ENCODE measurements at places on chromosomes 2 and 18.

- DNase-seq = no peak
Measured at GRCh38 chr2:10273215-10274175, 29.2 kb upstream of the HPCAL1 start.

DNA sequence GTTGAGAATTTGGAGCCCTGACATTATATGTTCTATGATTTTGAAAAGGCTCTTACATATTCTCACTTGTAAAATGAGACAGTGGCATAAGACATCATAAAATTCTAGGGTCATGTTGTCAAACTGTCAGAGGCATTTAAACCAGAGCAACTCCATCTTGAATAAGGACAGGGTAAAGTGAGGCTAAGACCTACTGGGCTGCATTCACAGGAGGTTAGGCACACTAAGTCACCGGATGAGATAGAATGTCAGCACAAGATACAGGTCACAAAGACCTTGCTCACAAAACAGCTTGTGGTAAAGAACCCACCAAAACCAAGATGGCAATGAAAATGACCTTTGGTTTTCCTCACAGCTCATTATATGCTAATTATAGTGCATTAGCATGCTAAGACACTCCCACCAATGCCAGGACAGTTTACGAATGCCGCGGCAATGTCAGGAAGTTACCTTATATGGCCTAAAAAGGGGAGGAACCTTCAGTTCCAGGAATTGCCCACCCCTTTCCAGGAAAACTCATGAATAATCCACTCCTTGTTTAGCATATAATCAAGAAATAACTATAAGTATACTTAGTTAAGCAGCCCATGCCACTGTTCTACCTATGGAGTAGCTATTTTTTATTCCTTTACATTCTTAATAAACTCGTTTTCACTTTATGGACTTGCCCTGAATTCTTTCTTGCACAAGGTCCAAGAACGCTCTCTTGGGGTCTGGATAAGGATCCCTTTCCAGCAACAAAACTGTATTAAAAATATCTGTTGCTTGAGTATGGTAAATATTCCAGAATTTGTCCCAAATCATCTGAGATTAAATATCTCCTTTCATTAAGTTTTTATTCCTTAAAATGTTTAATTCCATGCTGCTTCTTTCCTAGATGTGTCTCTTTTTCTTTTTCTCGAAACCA, 406.4 kb downstream of the METTL4 start:
- DNase-seq = no peak

GRCh38 chr2:887639-888038, 63.0 kb upstream of the SNTG2 start:
- no peak for DNase-seq

- peak; percentile 7 for DNase-seq
Measured at GRCh38 chr2:69946351-69947324, 14.8 kb downstream of the ASPRV1 start.

DNA sequence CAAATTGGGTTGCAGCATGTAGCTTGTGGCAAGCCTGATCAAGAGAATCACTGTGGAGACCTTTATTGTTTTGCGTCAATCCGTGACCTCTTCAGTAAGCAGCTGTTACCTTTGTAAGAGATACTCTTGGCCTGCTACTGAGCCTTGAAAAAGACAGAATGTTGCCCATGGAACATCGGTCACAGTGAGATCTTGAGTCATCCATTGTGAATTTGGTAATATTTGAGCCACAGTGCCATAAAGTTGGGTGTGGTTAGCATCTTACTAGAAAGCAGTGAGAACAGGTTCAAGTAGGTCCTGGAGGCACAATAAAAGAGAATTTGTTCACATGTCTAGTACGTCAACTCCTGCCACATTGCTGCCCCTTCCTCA, 12.7 kb upstream of the EFR3B start:
- no peak for DNase-seq

GRCh38 chr2:227880460-227880859, 9.0 kb downstream of the DAW1 start:
- DNase-seq = no peak

GRCh38 chr2:107808959-107809358, 17.7 kb upstream of the RGPD4 start:
- DNase-seq = no peak

DNA sequence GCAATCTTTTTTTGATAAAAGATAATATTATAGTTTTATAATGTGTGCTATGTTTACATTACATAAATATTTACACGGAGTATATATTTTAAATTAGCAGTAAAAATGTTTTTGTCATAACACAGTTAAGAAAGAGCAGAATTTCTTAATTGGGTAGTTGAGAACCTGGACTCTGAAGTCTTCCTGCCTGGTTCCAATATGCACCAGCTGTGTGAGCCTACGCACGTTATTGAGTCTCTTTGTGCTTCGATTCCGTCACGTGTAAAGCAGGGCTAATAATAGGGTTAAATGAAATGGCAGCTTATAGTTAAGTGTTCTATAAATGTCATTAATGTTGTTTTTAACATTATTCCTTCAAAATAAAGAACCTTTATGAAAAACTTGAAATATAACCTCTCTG, 1.2 kb upstream of the CCDC88A start:
- no peak for DNase-seq

GRCh38 chr2:196924051-196924450, 2.5 kb downstream of the PGAP1 start:
- no peak for DNase-seq

- no peak for DNase-seq
Measured at GRCh38 chr2:38713338-38713737, 37.8 kb downstream of the SRSF7 start.

- DNase-seq = no peak
Measured at GRCh38 chr2:236240228-236240990, 23.8 kb downstream of the ASB18 start.

DNA sequence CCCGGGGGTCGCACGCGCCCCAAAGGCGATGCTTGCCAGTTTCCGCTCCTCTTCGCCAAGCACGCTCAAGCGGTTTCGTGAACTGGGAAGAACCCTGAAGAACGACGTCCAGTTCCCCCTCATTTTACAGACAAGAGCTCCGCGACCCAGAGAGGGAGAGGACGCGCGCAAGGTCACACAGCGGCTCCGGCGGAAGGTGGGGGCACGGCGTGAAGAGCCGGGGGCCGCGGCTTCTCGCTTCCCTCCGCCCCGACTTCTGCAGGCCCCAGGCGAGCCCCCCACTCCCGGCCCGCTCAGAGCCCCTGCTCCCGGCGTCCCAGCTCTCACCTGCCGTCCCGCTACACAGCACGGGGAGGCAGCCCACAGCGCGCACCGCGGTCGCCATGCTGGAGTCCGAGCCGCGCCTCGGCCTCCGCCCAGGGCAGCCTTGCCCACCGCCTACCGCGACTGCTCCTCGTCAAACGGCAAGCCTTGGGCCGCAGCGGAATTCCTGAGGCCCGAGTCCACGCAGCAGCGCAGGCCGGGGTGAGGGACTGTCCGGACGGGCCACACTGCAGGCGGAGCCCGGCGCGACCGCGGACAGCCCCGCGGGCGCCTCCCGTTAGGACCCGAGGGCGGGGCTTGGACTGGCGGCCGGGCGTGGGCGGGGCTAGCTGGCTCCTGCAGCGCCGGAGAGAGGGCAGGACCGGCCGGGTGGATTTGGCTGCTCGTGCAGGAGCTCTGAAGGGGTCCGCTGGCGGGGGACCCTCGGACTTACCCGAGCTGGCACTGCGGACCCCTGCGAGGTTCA, at the start of gene MRPS5:
Gene MRPS5 (minus strand): TSS at position 402 of the 790 bp plus-strand sequence. CDS start 17 bp downstream, at position 385.
- peak; percentile 69 for DNase-seq

DNA sequence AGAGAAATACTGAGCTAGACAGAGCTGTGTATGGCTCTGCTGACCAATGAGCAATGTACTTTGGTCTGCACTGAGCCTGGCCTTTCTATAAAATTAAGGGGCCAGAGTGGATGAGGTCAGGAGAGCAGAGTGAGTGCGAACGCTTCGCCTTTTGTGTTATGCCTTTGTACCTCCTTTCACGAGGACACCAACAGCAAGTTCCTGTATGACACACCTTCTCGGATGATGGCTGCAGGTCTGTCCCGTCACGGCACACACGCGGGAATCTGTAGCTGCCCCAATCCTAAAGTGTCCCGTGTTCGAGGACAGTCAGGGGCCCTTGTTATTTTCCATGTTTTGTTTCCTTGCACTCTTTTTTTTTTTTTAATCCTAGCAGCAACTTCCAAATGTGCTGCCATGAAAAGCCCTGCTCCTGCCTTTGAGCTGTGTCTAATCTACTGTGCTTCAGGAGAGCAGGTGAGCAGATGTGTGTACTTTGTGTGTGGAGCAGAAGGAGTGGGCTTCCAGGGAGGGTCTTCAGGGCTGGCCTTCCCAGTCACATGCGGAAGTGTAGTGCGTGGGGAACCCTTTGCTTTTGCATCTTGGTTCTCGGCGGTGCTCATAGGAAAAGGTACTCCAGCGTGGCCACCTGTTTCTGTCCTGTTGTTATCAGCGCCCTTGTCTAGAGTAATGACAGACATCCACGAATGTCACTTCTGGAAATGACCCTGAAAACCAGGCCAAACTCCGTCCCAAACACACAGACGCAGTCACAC, 213.2 kb downstream of the NDUFA10 start:
- DNase-seq = no peak

- no peak for DNase-seq
Measured at GRCh38 chr2:54042341-54042740, 71.5 kb upstream of the PSME4 start.

GRCh38 chr2:104286841-104287240, 567.1 kb upstream of the POU3F3 start:
- no peak for DNase-seq

DNA sequence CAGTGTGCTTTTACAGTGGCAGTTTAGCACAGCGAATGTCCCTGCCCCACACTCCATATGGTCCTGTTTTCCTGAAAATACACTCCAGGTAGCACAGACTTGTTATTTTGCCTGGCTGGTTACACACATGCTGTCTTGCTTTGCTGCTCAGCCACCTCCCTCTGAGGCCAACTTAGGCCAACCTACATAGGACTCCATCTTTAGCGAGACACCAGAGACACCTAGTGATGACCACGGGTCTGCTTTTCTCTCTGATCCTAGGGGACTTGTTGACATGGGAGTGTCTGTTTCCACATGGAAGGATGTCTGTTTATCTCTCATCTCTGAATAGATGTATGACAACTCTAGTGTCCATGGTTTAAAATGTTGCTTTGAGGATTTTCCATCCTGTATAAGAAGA, 43.3 kb downstream of the PLEKHB2 start:
- DNase-seq = no peak

DNA sequence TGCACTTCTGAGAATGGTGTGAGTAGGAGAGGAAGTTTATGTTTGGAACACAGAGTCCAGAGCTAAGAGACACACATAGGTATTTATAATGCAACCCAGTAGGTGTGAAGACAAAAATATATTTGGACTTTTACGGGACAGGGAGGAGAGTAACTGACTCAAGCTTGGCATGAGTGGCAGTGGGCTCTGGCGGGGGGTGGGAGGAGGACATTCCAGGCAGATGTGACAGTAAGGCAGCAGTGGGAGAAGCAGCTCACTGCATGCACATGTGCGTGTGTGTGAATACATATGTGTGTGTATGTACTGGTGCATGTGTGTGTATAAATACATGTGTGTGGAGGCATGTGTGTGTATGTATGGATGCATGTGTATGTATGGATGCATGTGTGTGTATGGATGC, 51.4 kb downstream of the DCDC2C start:
- DNase-seq = no peak

DNA sequence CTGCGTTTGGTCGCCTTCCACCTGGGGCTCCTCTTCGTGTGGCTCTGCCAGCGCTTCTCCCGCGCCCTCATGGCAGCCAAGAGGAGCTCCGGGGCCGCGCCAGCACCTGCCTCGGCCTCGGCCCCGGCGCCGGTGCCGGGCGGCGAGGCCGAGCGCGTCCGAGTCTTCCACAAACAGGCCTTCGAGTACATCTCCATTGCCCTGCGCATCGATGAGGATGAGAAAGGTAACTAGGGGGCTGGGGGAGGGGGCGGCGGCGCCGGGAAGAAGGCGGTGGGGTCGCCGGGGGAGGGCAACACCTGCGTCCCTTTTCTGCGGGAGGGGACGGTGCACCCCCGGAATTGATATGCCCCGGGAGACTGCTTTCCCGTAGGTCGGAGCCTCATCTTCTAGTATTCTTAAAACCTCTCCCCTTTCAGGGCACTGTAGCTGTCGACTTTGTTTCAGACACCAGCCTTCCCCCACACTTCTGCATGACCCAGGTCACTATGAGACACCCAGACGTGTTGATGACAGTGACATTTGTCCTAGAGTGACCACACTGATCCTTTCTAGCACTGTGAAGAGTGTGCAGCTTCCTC, 755 bp downstream of the SPAST start:
- DNase-seq = peak; percentile 27

GRCh38 chr2:207405150-207405549, 124.6 kb upstream of the CREB1 start:
- DNase-seq = no peak

- DNase-seq = no peak
Measured at GRCh38 chr2:3169106-3169870, 208.3 kb downstream of the EIPR1 start.

DNA sequence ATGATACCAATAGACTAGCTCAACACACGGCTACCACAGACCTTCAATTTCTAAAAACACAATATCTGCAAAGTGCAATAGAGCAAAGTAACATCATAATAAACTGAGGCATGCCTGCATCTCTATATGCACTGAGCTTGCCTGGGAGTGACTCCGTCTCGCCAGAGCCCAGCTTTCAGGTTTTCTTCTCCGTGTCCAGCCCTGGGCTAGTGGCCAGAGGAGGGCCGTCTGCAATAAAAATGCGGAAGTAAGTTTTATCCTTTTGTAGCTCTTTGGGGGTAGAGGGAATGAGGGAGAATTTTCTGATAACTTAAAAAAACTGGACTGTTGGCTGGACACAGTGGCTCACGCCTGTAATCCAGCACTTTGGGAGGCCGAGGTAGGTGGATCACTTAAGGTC, 41.0 kb upstream of the GPR17 start:
- DNase-seq = no peak

GRCh38 chr2:134079373-134079772, 174.5 kb upstream of the MGAT5 start:
- no peak for DNase-seq

GRCh38 chr2:189366349-189366748, 74.9 kb upstream of the WDR75 start:
- DNase-seq = no peak

- DNase-seq = no peak
Measured at GRCh38 chr18:59921384-59921891, 21.6 kb downstream of the PMAIP1 start.

- no peak for DNase-seq
Measured at GRCh38 chr2:22403748-22404147, 981.2 kb upstream of the KLHL29 start.

DNA sequence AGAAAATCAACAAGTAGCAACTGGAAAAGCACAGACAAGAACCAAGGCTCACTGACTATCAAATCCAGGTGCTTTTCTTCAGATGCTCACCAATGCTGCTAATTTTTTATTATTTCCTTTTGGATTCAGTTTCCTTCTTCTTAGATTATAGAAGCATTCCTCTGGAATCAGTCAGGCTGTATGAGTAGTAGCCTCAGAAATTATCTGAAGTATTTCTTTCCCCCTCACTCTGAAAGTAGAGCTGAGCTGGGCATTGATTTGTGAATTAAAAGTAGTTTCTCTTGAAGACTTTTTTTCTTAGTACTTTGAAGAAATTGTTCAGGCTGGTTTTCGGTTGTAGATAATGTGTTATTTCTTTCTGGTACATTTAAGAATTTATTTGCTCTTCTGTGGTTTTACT, 273.7 kb downstream of the NOL4 start:
- no peak for DNase-seq

Measured in effector CD8-positive, alpha-beta T cell (primary cell).